ENCODE measurements at places on chromosomes 16 and 17.

DNA sequence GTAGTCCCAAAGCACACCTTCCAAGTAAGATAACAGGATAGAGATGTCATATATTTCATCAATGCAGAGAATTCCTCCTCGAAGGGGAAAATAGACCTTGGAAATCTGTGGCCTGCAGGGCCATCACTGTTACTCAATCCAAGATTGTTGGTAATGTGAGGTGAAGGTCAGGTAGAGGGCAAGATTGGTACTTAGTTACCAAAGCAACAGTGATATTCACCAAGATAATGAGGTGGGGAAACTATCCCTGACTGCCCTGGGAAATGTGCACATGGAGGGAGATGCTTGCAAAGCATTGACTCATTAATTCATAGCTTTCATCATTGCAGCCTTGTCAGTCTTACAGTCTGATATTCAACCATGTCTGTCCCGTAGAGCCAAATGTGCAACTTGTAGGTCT lies 234.1 kb upstream of the MON1B start:
- no peak for DNase-seq

DNA sequence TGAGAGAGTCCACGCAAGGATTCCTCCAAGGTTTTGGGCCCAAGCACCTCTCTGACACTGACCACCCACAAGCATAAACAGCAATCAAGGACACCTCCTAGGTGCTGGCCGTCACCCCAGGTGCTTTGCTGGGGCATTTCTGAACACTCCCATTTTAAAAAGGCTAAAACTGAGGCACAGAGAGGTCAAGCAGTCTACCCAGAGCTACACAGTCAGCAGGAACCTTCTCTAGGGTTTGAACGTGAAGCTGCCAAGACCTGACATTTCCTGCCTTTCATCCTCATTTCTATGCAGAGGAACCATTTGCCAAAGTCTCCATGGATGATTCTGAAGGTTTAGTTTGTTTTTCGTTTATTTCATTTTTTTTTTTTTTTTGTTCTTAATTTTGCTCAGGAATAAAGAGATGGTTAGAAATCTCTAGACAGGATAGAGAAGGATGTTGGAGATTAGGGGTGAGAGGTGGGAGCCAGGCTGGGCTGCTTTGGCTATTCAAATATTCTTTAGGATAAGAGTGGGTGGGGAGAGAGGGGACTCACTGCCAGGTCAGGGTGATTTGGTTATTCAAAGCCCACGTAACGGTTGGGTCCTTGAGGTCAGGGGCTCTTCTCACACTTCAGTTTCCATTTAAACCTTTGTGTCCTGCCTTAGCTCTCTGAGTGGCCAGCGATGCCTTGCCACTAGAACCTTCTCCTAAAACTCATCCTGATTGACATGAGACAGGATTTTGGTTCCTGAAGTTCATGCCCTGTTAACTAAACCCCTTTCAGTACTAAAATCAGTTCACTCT lies 6.2 kb downstream of the PLCG2 start:
- no peak for DNase-seq

DNA sequence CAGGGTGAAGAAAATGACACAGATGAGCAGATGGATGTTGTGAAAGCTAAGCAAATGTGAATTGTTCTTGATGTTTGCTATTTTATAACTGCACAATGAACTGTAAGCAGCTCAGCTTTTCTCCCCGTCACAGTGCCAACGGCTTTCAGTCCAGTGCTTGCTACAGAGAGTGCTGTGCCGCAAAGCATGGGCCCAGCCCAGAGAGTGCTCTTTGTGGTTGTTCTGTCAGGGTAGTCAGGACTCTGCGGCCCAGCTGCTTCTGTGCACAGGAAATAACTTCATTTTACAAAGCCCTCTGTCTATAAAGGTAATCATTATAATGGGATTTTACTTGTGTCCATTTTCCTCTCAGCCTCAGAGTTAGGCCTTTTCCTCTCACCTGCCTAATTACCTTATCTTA lies 39.1 kb downstream of the CDRT15 start:
- DNase-seq, result peak; percentile 15

- no peak for DNase-seq
Observed at GRCh38 chr17:47729476-47729875, 3.6 kb upstream of the TBX21 start.

- DNase-seq, result no peak
Observed at GRCh38 chr16:4544473-4544872, 5.9 kb upstream of the CDIP1 start.

DNA sequence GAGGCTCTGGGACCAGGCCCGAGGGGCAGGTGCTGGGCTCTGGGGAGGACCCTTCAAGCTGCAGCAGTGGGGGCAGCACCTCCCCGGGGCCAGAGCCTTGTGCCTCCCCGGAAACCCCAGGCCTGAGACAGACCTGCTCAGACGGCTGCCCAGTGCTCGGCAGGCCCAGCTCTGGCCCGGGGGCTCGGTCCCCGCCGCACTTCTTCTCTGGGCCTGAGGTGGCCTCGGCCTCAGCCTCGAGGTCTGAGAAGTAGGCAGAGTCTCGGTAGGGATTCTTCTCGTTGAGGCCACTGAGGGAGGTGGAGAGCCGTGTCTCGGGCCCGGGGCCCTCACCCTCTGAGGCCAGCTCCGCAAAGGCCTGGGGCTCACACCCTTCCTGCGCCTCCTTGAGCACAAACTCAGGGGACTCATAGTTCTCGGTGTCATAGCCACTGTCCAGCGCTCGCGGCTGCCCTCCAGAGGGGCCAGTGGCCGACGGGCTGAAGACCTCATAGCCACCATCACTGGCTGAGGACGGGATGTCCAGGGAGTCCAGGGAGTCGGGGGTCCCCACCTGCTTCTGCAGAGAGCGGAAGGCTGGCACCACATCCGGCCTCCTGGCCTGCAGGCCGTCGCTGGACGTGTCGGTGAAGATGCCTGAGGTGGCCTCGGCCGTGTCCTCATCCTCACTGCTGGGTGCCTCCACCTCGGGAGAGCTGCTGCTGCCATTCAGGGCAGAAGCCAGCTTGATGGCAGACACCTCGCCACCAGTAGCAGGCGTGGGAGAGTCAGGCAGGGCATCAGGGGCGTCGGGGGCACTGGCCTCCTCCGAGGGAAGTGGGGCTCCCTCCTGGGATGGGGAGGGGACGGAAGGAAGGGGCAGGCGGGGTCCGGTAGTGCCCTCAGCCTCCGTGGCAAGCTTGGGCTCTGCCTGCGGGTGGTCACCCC lies 44.3 kb upstream of the PVALEF start:
- DNase-seq, result no peak

GRCh38 chr16:56244612-56245011 lies 53.3 kb downstream of the GNAO1 start:
- DNase-seq, result no peak

GRCh38 chr17:51481370-51481769 lies 221.0 kb downstream of the UTP18 start:
- DNase-seq, result no peak

DNA sequence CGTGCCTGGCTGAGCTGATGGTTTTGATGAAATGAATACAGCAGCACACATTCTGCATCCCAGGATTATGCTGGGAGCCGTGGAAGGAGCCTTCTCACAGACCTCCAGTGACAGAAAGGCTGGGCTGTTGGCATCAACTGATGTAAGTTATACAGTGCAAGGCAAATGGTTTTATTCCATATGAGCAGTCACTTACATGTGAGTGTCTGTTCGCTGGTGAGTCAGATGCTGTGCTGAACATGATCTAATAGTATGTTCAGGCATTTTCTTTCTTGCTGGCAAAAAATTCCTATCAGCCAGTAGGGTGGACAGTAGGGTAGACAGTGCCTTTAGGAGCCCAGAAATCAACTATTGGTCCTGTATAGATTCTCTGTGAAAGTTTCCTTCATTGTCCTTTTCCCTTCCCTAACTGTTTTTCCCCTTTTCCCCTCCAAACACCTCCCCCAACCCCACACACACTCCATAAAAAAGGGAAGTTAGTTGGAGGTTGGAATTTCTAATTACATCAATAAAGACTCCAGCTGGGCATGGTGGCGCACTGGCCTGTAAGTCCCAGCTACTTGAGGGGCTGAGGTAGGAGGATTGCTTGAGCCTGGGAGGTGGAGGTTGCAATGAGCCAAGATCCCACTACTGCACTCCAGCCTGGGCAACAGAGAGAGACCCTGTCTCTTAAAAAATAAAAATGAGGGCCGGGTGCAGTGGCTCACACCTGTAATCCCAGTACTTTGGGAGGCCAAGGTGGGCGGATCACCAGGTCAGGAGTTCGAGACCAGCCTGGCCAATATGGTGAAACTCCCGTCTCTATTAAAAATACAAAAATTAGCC lies 36.2 kb downstream of the LDHD start:
- DNase-seq, result no peak

GRCh38 chr17:61996916-61997605 lies 68.0 kb downstream of the MED13 start:
- DNase-seq, result no peak

DNA sequence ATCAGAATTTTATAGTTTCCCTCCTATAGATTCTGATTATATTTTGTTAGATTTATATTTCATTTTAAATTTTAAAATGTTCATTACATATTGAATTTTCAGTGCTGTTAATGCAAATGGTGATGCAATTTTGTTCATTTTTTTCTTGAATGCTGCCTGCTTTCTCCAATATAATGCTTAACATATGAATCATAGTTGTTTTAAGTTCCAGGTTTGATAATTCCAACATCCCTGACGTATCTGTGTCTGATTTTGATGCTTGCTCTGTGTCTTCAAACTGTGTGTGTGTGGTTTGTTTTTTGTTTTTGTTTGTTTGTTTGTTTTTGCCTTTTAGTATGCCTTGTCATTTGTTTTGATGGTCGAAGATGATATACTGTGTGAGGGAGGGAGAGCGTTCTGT lies 134.7 kb upstream of the ELAC2 start:
- no peak for DNase-seq

GRCh38 chr16:68629351-68629910 lies 15.7 kb upstream of the CDH3 start:
- DNase-seq, result no peak

- DNase-seq, result no peak
Observed at GRCh38 chr16:61382435-61382834, 653.8 kb downstream of the CDH8 start.

- DNase-seq, result no peak
Observed at GRCh38 chr17:3838206-3838605, 7.8 kb downstream of the NCBP3 start.

- no peak for DNase-seq
Observed at GRCh38 chr16:68490829-68491575, 42.7 kb upstream of the SMPD3 start.

DNA sequence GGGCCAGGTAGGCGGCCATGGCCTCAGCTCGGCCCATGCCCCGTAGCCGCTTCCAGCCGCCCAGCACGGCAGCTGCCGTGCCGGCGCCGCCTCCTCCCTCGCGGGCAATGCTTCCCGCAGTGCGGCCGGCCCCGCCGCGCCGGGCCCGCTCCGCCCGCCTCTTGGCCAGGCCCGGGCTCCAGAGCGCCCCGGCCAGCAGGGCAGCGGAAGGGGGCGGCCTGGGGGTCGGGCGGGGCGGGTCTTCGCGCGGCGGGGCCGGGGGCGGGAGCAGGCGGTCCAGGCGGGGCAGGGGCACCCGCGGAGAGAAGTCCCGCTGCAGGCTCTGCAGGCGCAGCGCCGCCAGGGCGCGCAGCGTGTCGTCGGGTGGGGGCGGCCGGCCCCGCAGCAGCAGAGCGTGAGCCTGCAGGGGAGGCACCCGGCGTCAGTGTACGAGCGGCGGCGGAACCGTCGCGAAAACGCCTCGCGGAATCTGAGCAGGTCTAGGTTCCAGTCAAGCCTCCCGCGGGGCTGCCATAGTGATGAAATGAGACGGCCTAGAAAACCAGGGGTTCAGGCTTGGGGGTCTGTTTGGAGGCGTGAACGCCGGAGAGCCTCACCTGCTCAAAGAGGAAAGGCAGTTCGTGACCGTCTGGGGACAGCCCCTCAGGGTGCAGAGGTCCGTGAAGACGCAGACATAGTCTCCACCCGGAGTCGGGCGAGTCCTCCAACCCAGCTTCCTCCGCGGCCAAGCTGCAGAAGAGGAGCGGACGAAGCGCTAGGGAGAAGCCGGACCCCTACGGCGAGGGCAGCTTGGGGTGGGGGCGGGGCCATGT lies 6.6 kb downstream of the PLEKHH3 start:
- DNase-seq, result peak; percentile 39

DNA sequence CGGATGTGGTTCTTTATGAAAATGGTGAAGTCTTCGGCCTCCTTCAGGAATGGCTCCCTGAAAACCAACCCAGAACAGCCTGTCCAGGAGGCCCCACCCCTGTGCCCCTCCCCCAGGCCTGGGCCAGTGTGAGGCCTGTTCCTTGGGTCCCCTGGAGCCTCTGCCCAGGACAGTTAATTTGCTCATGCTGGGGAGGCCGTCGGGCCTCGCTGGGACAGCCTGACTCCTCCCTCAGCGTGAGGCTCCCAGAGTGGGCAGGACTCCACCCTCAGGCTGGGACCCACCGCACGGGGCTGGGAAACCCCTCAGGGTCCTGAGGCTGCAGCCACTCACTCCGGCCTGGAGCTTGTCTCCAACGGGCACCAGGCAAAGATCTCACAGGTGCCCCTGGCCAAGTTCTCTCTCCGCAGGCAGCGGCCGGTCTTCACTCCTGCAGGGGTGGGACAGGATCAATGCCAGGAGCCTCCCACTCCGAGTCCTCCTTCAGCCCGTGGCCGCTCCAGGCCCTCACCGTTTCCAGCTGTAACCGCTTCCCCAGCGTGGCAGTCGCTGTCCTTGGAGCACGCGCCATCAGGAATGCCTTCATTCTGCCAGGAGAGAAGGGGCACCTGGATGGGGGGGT lies 5.8 kb downstream of the P2RX5 start:
- DNase-seq, result no peak

GRCh38 chr17:12068946-12069345 lies 48.3 kb downstream of the MAP2K4 start:
- DNase-seq, result no peak

GRCh38 chr16:5837007-5837670 lies 739.5 kb upstream of the EEF2KMT start:
- DNase-seq, result no peak

- DNase-seq, result no peak
Observed at GRCh38 chr16:78390508-78391324, 291.3 kb downstream of the WWOX start.

DNA sequence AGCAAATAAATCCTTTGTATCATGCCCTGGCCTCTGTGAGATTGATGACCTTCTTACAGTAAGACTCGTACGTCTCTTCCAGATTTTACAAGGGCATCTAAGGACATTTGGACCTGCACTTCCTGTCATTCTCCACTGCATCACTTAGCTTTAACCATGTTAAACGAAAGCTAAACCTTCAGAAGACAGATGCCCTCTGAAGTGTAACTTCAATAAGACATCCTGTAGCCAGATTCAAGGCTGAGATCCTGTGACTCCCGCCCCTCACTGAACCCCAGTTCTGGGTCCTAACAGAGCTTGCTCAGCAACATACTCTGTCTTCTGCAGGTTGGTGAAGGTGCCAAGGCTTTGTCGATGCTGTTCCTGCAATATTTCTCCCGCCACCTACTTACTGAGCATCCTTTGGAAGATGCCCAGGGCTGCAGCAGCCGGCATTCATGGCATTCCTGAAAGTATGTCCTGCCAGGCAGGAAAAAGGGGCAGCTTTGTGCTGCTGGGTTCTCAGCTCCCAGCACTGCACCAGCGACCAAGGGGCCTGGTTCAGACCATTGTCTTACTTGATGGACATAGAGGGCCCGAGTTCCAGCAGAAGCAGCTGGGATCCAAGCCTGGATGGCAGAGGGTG lies 131.1 kb downstream of the AXIN2 start:
- DNase-seq, result no peak

GRCh38 chr17:44279346-44279665 lies 11.4 kb upstream of the SLC4A1 start:
- DNase-seq, result no peak

Measured in effector memory CD4-positive, alpha-beta T cell (primary cell).